Adrenal gland (tissue), 19 donors: ENCODE measurements at places on chromosomes 12 and 14. TPM values are rescaled to one million over a fixed set of nuclear protein-coding genes. Genes with fewer than 3 reads are reported as not detected.
A peak's percentile ranks its signal among the peaks of the same experiment; 100 is the strongest.

DNA sequence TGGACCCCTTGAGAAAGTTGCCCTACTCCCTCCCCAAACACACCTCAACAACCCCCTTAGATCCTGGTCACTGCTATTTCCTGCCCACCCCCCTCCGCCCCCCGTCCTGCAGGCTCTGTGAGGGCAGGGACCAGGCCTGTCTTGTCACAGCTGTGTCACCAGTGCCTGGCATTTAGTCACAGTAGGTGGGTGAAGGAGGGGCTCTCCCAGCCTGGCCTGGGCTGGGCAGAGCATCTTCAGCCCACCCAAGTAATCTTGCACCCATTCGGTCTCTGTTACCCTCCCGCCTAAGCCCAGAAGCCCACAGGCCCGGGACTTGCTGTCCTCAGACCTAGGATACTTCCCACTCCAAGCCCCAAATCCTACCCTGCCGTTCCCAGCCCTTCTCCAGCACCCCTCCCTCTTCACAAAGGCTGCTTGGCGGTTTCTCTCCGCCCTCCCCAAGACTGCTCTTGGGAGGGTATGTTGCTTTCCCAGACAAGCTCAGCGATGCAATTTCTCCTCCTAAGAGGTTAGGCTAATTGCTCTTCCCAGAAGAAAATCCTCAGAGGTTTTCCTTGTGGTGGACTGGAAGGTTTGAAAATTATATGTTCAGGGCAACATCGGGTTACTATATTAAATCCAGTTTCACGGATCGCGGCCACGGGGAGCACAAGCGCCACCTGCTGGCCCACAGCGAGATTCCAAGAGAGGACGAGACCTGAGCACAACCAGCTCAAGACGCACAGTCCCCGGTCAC, 50.8 kb upstream of the ZFP36L1 start:
- DNase-seq: peak; percentile 70

DNA sequence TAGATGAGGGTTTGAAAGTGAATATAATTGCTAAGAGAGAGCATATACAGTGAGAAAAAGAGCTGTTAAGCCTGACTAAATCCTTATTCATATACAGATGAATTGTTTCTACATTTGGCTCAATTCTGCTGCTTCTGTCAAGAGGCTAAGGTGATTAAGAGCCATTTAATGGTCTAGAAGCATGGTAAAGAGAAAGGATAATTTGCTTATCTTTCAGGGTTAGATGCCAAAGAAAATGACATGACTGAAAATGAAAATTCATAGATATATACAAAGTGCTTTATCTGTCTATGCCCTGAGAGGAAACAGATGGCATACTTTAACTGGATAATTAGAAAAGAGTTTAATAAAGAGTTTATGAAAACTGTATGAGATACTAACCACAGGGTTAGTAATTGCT, 834.9 kb downstream of the SLC6A15 start:
- no peak for DNase-seq

DNA sequence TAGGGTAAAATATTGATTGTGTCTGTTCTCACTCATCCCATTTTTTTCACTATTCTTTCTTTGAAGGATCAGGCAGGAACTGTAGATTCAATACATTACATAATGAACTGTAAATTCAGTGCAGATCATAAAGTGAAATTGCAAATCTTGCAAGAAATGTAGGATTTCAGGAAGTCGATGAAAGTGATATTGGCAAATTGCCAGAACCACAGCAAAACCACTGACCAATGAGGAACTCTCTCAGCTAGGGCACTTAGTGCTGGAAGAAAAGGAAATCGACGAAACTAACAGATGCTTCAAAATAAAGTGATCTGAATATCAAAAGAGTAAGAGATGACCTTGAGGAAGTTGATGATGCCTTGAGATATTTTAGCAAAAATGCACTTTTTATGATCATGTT, 157.6 kb downstream of the AACS start:
- no peak for DNase-seq

DNA sequence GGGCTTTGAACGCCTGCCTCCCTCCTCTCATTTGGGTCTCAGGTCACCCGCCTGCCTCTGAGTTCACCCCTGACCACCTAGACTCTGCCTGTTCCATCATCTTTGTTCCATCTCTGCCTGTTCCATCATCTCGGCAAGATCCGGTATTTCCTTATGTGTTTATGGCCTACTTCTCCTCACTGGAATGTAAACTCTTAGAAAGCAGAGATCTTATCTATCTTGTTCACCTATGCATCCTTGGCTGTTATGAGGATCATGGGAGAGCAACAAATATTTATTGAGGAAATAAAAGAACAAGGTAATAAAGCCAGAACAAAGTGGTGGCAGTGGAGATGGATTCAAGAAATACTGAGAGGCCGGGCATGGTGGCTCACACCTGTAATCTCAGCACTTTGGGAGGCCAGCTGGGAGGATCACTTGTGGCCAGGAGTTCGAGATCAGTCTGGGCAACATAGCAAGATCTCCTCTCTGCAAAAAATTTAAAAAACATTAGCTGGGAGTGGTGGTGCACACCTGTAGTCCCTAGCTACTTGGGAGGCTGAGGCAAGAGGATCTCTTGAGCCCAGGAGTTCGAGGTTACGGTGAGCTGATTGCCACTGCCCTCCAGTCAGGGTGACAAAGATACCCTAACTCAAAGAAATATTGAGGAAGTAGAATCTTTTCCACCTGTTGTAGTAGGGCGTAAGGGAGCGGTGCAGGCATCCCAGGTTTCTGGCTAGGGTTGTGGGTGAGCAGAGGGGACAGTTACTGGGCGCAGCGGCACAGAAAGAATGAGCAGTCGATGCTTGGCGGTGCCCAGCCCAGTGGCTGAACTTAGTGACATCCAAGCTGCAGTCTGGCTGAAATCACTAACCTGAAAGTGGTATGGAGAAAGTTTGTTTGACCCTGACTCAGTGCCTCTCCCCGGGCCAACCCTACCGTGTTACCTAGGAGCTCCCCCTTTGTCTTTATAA, 1.7 kb upstream of the KLC1 start:
- no peak for DNase-seq

ADAM21 gene
- 0.10 TPM for polyA plus RNA-seq

- DNase-seq: no peak
Observed at GRCh38 chr12:53201639-53202038, 5.4 kb downstream of the ITGB7 start.

GRCh38 chr14:63276492-63277342, 42.0 kb downstream of the GPHB5 start:
- no peak for DNase-seq

- DNase-seq: no peak
Observed at GRCh38 chr12:123832052-123832451, 70.0 kb downstream of the DNAH10 start.

SLC2A13 gene
- polyA plus RNA-seq: 3.5 TPM

DNA sequence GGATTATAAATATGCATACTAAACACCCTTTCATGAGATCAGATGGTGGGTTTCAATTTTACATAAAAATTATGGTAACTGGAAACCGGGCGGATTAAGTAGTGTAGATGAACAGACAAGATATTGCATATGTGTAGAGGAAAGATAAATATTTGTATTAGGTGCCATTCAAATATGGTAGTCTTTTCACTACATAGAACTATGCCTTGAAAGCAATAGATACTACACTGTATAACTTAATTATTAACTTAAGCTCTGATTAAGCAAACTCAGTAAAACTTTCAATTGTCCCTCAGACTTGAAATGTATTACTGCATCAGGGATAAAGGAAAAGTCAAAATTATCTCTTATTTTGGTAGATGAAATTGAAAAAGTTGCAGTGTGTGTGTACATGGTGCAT, 1.9 kb downstream of the PTPN21 start:
- DNase-seq: no peak

DNA sequence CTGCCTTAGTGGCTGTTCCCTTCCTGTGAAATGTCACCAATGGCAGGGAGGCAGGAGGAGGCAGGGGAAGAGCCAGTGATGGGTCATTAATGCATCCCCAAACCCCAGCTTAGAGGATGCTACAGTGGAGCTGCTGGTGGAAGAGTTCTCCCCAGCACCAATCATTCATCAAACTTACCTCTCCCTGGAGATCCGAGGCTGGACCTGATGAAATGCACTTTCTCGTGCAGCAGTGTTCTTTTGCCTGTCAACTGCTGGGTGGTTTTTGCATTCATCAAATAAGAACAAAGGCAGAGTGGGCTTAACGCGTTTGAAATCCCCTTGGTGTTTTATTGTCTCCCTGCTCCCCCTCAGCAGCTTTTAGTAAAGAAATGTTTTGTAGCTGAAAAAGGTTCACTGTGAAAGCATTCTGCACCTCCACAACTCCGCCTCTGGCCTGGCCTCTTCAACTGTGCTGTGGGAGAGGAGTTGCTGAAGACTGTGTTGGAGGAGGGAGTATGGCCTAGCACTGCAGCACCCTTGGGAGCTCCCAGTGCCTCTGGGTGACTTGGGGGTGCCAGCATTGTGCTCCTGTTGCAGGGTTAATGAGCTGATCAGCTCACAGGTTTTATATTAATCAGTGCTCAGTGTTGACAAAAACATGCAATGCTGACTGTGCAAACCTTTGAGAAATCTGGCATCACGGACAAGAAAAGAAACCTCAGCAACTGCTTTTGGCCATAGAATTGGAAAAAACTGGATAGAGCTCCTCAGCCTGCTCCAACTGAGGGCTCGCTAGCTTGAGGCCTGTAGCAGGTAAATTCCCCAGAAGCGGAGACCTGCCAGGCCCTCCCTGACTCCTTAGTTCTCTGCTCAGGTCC, 14.4 kb downstream of the TSPAN9 start:
- DNase-seq: no peak

DNA sequence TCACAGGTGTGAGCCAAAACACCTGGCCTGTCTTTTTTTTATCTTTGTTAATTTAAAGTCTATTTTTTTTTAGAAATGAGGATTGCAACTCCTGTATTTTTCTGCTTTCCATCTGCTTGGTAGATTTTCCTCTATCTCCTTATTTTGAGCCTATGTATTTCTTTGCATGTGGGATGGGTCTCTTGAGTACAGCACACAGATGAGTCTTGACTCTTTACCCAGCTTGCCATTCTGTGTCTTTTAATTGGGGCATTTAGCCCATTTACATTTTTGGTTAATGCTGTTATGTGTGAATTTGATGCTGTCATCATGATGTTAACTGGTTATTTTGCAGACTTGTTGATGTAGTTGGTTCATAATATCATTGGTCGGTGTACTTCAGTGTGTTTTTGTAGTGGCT, 317.4 kb downstream of the IPO8 start:
- DNase-seq: no peak

DNA sequence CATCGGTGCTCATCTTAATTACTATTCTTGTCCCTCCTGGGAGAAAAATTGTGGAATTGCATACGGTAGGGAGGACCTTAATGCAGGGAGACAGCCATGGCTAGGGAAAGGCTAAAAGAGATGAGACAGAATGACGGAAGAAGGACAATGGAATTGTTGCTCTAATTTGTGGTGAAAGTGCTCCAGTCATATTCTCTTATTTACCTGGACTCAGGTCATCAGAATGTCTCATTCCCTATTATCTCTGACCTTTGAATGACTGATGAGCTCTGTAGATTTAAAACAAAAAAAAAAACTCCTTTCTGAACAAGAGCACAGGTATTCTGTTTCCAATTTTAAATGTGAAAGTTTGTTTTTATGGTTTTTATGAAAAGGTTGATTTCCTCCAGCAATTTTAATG, 8.6 kb upstream of the EPS8 start:
- no peak for DNase-seq
